ENCODE measurements at places on chromosomes 1 and 21.

DNA sequence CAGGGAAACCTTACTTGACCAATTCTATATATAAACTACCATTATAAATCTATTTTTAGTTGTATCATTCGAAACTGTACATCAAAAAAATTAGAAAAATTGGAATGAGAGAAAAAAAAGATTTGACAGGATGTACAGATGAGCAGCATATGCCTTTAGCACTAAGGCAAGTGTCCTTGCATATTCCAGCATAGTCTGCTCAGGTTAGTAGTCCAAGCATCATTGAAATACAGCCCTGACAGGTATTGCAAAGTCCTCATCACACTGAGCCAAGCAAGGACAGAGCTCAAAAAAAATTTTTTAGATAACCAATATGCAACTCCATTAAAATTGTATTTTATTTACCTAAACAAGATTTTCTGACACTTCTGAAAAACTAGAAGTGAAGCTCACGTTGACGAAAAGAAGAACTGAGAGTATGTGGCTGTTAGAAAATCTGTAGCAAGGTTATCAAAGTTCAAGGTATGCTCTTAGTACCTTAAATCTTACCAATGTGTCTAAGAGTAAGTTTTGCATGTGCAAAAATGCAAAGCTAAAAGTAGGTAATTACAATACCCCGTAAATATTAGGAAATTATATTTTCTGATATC lies 465.6 kb upstream of the ADGRL4 start:
- DNase-seq, result no peak

DNA sequence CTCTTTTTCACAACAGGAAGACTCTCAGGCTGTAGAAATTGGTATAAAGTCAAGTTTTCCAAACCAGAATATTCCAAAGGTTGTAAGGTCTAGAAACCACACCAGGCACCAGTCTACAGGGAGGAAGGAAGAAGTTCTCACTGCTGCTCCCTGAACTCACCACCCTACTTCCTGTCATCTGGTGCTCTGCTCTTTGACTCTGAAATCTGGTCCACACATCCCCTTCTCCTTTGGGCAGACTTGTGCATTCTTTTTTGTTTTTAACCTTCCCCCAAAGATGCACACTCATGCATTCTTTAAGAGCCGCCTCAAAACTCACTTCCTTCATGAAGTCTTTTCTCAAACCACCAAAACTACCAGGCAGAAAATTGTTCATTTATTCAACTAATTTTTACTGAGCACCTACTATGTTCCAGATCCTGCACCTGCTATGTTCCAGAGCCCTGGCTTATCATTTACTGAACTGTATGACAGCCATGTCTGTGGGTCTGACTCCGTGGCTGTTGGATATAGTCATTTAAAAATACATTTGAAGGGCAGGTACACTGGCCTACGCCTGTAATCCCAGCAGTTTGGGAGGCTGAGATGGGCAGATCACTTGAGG lies 30.1 kb upstream of the EPS15 start:
- no peak for DNase-seq

GRCh38 chr1:66330722-66331141 lies 203.2 kb upstream of the SGIP1 start:
- DNase-seq, result no peak

- DNase-seq, result no peak
Observed at GRCh38 chr1:217106231-217106901, 383.1 kb upstream of the ESRRG start.

Data from CMK (cell line).